ENCODE measurements at places on chromosomes 3 and 15. TPM values are rescaled to one million over a fixed set of nuclear protein-coding genes. Genes with fewer than 3 reads are reported as not detected.

Gene GATA2
- 13.4 TPM for polyA plus RNA-seq

Gene PKM
- 2,101 TPM for polyA plus RNA-seq

Gene PRICKLE2
- 3.5 TPM for polyA plus RNA-seq

Gene NPAP1
- not detected for polyA plus RNA-seq

Gene EPHA3
- 0.12 TPM for polyA plus RNA-seq

Measured in BJ (cell line).